ENCODE measurements at places on chromosomes 2 and 18.

- no peak for DNase-seq
Observed at GRCh38 chr2:222569826-222570225, 86.1 kb downstream of the FARSB start.

GRCh38 chr2:42859006-42859552 is 66.7 kb upstream of the HAAO start:
- peak; percentile 53 for DNase-seq

DNA sequence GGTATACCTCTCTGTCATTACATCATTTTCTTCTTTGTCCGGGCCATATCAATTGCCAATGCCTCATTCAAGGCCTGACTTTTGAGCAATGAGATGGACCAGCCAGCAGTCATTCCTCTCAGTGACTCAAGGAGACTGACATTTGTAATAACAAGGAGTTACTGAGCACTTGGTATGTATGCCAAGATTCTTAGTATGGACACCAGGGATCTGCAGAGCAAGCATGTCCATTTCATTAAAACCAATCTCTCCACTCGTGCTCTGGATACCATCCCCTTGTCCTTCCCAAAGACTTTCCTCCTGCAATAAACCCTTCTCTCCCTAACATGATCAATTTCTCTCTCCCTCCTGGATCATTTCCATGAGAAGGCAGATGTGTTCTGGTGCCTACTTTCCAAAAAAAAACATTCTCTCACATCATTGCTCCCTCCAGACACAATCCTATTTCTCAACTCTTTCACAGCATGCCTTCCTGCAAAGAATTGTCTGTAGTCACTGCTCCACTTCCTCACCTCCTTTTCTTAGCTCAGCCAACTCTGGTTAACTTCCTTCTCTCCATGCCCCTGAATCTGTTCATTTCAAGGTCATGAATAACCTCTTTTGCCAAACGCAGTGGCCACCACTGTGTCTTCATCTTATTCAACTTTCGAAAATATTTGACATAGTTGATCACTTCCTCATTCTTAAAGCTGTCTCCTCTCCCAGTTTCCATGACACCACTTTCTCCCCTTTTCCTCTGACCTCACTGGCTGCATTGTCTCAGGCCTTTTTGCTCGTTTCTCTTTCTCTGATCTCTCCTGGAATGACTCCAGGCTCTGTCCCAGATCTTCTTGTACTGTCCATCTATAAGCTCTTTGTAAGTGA is 102.8 kb upstream of the CYP1B1 start:
- peak; percentile 27 for DNase-seq

DNA sequence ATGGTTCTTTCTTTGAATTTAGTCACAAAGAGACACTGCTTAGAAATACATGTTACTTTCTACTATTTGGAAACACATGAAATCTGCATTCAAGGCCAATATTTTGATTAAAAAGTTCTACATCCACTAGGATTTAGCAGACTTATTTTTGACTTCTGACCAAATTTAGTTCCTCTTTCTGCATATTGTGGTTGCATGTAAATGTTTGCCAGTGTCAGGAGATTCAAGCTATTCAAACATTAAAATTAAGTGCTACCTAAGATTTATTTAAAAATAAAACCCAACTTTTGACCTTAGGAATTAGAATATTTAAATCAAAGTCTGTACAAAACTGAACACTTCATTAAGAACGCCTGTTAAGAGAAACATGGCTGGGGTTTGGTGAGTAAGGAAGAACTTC is 891.1 kb downstream of the CPS1 start:
- DNase-seq, result no peak

DNA sequence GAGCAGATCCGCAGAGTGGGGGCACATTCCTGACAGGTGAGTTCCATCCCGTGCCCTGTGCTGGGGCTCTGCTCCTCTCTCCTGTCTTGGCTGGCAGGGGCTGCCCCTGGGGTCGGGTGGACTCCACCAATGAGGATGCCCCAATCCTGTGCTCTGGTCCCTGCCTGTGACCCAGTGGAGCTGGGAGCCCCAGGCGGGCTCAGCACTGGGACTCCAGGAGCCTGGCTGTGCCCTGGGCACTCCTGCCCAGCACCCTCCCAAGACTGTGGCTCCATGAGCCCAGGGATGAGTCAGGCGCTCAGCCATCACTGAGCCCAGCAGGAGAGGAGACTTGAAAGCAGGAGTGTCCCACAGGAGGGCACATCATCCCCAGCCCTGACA is 53.9 kb downstream of the MBP start:
- no peak for DNase-seq

- DNase-seq, result no peak
Observed at GRCh38 chr2:43493954-43494353, 101.9 kb downstream of the THADA start.

All from SW480 (cell line).